ENCODE measurements at places on chromosomes 6 and 20. TPM values are rescaled to one million over a fixed set of nuclear protein-coding genes. Genes with fewer than 3 reads are reported as not detected.

Gene TBX18
- 23.9 TPM for total RNA-seq

Gene LHFPL5
- 0.09 TPM for total RNA-seq

Gene ABHD16B
- not detected for total RNA-seq

Gene TRMT6
- 59.9 TPM for total RNA-seq

Gene AARS2
- total RNA-seq: 6.2 TPM

Gene C6orf132
- total RNA-seq: 2.8 TPM

Gene TAP2
- total RNA-seq: 17.8 TPM

Gene VSTM2L
- total RNA-seq: 18.5 TPM

Gene SMOC2
- total RNA-seq: not detected
